ENCODE measurements at places on chromosomes 3 and 15. TPM values are rescaled to one million over a fixed set of nuclear protein-coding genes. Genes with fewer than 3 reads are reported as not detected.

DNA sequence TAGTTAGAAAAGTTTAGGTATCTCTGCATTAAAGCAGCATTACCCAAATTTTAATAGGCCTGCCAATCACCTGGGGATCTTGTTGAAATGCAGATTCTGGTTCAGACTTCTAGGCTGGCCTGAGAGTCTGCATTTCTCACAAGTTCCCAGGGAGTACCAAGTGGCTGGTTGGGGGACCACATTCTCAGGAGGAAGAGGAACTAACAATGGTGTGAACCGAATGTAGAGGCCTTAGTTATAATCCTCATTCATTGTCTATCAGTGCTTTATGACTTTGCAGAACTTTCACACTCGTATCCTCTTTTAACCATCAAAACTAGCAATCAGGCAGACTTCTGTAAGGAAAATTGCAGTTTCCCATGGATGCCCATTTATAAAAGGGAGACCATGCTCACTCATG is 38.2 kb upstream of the UBE2E1 start:
- H3K4me1 ChIP-seq = peaks cover 8% of the 10 kb centered on the region
- no peak overlapping the region for H3K27ac ChIP-seq

DNA sequence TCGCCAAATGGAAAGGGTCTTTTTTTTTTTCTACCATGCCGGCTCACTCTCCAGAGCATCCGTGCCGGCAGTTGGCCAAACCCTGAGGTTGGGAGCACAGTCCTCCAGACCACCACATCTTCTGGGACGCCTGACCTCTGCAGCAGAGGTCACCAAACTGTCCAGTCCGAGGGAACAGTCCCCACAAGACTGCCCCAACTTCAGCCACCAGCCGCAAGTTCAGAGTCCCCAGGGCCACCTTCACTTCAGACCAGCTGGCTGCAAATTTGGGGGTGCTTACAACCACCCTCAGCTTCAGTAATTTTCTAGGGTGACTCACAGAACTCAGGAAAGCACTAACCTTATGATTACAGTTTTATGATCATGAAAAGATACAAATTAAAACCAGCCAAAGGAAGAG is 28.9 kb downstream of the PLA2G4D start:
- no peaks in the 10 kb centered on the region for H3K4me1 ChIP-seq
- peaks cover 29% of the 10 kb centered on the region for H3K27me3 ChIP-seq
- H3K4me3 ChIP-seq = no peak overlapping the region
- peaks cover 5% of the 10 kb centered on the region for H3K36me3 ChIP-seq
- no peak for DNase-seq

DNA sequence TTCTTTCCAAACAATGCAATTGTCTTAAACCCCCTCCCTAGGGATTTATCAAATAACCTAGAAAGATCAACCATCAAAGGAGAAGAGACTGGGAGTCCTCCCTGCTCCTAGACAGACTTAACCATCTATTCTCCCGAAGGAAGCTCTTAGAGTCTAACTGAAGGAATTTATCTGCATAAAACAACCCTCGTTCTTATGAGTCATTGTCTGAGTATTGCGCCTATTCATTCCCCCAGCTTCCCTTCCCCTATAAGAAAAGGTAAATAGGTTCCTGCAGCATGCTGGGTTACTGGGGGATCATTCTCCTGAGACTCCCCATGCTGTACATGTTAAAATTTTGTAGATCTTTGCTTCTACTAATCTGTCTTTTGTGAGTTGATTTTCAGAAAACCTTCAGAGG is 412.7 kb downstream of the OCA2 start:
- no peaks in the 10 kb centered on the region for H3K4me1 ChIP-seq
- no peak overlapping the region for H3K27ac ChIP-seq
- no peak overlapping the region for H3K4me3 ChIP-seq
- H3K36me3 ChIP-seq = no peaks in the 10 kb centered on the region
- DNase-seq = no peak

DNA sequence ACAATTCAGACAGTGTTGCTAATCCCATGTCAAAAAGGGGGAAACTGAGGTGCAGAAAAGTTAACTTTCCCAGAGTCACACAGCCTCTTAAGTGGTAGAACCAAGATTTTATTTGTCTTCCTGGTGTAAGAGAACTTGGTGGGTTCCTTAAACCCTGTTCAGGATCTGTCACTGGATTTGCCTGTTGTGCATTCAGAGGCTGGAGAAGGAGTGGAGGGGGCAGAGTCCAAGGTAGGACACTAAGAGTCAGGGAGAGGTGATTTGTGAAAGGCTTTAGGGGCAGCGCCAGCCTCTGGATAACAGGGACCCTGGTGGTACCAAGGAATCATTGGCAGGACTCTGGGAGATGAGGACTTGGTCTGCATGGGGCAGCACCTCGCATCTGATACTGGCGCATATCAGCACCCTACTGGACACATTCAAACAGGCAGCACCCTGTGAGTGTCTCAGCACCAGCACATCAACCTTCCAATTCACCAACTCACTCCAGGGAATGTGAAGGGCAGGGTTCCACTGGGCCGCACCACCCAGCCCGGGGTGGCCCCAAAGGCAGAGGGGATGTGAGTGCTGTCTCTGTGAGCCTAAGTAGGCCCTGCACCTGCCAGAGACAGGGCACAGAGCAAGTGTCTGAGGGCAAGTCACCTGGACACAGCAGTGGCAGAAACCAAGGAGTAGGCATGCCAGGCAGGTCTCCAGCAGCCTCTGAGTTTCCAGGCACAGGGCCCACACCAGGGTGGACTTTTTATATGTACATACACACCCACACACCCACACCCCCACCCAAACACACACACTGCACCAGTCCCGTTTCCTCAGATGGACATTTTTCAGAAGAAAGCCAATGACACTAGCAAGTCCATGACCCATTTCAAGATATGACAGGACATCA is 71.6 kb downstream of the LIPC start:
- peaks cover 21% of the 10 kb centered on the region for H3K4me1 ChIP-seq
- DNase-seq = no peak
- H3K27ac ChIP-seq = peak overlapping the region; percentile 68
- H3K4me3 ChIP-seq = no peak overlapping the region
- H3K27me3 ChIP-seq = no peaks in the 10 kb centered on the region
- no peaks in the 10 kb centered on the region for H3K36me3 ChIP-seq

- H3K27ac ChIP-seq = no peak overlapping the region
- H3K4me1 ChIP-seq = peaks cover 2% of the 10 kb centered on the region
- peaks cover 2% of the 10 kb centered on the region for H3K27me3 ChIP-seq
- H3K36me3 ChIP-seq = no peaks in the 10 kb centered on the region
- DNase-seq = no peak
Measured at GRCh38 chr15:101112336-101113113, 139.3 kb downstream of the CHSY1 start.

DNA sequence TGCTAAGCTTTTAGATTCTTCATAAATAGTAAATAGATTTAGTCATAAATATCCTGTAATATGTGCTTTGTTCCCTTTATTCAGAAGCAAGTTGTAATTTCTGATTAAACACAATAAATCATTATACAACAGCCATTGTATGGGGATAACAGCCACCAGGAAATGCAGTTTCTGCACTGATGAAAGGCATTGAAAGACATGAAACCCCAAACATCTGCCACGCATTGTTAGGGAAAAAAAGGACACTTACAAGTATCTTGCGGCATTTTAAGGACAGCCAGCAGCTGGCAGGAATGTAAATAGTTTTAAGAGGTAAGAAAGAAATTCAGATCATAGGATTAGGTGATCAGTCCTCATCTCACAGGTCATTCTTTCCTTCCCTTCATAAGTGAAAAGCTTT is 801.1 kb upstream of the LMCD1 start:
- no peak overlapping the region for H3K27ac ChIP-seq
- no peak for DNase-seq
- no peak overlapping the region for H3K4me3 ChIP-seq
- H3K36me3 ChIP-seq = no peaks in the 10 kb centered on the region
- H3K4me1 ChIP-seq = no peaks in the 10 kb centered on the region
- H3K27me3 ChIP-seq = no peaks in the 10 kb centered on the region

DNA sequence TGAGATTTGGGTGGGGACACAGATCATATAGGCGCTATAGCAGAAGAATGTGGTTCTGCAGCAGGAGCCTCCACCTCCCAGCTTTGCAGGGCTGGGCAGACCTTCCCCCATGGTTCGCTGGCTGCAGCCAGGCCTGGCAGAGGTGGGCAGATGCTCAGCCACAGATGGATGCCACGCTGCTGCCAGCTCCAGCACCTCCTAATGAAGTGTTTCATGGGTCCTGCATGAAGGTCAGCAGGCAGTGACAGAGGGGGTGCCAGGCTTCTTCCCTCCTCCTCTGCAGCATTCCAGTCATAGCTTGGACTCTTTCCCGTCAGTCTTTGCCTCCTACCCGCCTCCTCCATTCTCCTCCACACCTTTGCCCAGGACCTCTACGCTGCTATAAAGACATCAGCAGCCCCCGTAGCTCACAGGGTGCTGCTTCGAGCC is 85.9 kb downstream of the SLCO3A1 start:
- peaks cover 31% of the 10 kb centered on the region for H3K4me1 ChIP-seq
- DNase-seq = no peak
- no peak overlapping the region for H3K27ac ChIP-seq
- H3K36me3 ChIP-seq = no peaks in the 10 kb centered on the region
- H3K4me3 ChIP-seq = no peak overlapping the region

Gene ROPN1B
- not detected for polyA plus RNA-seq

- no peaks in the 10 kb centered on the region for H3K36me3 ChIP-seq
- DNase-seq = no peak
- H3K4me3 ChIP-seq = no peak overlapping the region
- H3K4me1 ChIP-seq = no peaks in the 10 kb centered on the region
Measured at GRCh38 chr3:187698499-187699399, 3.6 kb downstream of the RTP2 start.

DNA sequence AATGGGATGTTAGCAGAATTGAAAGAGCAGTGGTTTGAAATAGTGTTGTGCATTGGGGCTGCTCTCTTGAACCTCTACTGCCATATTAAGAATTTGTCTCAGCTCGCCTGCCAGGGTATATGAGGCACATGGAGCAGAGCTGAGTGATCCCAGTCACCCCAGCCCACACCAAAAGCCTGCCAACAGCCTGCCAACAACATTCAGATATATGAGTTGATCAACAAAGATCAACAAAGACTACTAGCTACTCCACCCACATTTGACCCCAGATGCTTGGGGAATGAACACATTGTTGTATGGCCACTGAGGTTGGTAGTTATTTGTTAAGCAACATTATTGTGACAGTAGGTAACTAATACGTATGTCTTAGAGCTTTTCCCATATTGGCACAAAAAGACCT is 570.9 kb upstream of the IL12A start:
- H3K27ac ChIP-seq = no peak overlapping the region
- DNase-seq = no peak
- H3K4me3 ChIP-seq = no peak overlapping the region
- no peaks in the 10 kb centered on the region for H3K36me3 ChIP-seq
- no peaks in the 10 kb centered on the region for H3K27me3 ChIP-seq

- no peak for DNase-seq
- no peaks in the 10 kb centered on the region for H3K36me3 ChIP-seq
- no peaks in the 10 kb centered on the region for H3K27me3 ChIP-seq
- H3K4me1 ChIP-seq = no peaks in the 10 kb centered on the region
Measured at GRCh38 chr3:27488821-27489220, 4.6 kb upstream of the SLC4A7 start.

DNA sequence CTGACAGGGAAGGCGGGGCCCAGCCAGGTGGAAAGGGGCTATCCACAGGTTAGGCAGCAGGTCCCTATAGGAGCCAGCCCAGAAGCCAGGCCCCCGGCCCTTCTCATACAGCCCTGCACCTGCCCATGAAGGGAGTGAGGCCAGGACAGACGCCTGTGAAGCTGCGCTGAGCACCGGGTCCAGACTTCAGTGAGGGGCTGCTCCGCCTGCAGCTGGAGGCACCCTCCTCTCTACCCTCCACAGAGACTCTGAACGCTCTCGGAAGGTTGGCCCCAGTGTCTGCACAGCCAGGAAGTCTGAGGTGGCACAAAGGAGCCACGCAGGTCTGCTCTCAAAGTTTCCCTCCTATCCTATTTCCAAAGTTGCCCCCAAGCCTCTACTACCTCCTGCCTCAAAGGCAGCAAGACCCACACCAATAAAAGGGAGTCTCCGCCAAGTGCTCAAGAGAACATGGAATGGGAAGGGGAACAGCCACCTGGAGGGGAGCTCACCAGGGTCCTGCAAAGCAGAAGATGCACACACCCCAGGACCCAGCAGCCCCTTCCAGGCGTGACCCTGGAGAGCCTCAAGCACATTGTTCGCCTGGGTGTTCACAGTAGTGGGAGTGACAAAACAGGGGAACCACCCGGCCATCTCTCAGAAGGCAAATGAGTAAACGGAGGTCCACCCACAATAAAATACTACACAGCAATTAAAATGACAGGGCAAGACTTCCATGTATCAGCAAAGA is 19.5 kb downstream of the XXYLT1 start:
- DNase-seq = no peak
- no peak overlapping the region for H3K4me3 ChIP-seq
- H3K36me3 ChIP-seq = peaks cover 4% of the 10 kb centered on the region
- peaks cover 17% of the 10 kb centered on the region for H3K4me1 ChIP-seq

DNA sequence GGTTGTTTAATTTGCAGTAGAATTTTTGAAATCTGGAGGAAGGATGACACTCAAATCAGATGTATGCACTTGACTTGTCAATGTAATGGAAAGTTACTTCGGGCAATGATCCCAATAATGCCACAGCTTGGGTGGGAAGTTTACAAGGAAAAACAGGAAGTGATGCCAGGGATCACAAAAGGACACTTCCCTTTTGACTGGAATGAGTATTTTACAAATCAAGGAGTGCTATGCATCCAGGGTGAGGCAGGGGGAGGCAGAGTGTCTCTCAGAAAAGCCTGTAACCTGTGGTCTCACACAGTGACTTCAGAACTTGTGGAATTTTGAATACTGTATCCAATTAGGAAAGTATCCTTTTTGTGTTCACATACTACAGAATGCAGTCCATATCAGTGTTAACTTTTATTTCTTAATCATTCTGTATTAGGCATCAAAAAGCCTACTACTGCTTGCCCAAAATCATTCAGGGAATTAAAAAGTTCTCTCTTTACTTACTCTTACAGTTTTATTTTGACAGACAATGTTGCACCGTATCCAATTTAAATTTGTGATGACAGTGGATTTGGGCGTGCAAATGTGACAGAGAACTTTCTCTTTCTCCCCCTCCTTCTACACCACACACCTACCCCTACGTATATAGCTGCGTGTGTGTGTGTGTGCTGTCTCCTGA is 445.1 kb downstream of the MECOM start:
- DNase-seq = no peak
- no peaks in the 10 kb centered on the region for H3K27me3 ChIP-seq
- no peaks in the 10 kb centered on the region for H3K36me3 ChIP-seq
- no peak overlapping the region for H3K4me3 ChIP-seq
- H3K27ac ChIP-seq = no peak overlapping the region
- H3K4me1 ChIP-seq = no peaks in the 10 kb centered on the region

DNA sequence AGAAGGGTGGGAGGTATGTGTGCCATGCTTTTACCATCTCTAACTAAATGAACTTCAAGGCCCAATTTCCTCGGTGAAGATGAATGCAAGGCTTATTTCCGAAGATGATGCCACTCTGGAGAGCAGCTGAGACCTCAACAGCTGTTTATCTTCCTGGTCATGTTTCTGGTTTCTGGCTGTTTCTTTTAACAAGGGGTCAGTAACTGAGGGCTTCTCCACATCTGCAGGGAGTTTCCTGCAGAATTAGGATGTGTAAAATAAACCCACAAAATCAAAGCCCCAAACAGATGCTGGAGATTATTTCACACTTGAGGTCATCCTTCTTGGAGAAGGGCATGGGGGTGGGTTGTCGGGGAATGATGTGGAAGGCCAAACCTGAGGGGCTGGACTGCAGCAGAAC is 220.3 kb downstream of the THSD4 start:
- no peaks in the 10 kb centered on the region for H3K4me1 ChIP-seq
- no peak overlapping the region for H3K4me3 ChIP-seq
- H3K27ac ChIP-seq = no peak overlapping the region
- peaks cover 3% of the 10 kb centered on the region for H3K27me3 ChIP-seq
- no peak for DNase-seq
